Suppressor macrophage treated with lipopolysaccharide for 4 hours (primary cell): ENCODE measurements at places on chromosomes 1 and 21.
A peak's percentile ranks its signal among the peaks of the same experiment; 100 is the strongest.

GRCh38 chr1:8396083-8396785, 78.3 kb downstream of the SLC45A1 start:
- DNase-seq: no peak

GRCh38 chr1:93695411-93696005, 13.9 kb upstream of the BCAR3 start:
- DNase-seq: peak; percentile 66

DNA sequence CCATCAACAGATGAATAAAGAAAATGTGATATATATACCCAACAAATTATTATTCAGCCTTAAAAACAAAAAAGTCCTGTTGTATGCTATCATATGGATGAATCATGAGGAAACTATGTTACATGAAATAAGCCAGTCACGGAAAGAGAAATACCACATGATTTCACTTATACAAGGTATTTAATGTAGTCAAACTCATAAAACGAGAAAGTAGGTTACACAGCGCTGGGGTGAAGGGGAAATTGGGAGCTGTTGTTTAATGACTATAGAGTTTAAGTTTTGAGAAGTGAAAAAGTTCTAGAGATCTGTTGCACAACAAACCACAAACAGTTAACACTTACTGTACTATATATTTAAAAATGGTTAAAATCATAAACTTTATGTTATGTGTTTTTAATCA, 58.5 kb downstream of the SLC25A24 start:
- peak; percentile 87 for DNase-seq

DNA sequence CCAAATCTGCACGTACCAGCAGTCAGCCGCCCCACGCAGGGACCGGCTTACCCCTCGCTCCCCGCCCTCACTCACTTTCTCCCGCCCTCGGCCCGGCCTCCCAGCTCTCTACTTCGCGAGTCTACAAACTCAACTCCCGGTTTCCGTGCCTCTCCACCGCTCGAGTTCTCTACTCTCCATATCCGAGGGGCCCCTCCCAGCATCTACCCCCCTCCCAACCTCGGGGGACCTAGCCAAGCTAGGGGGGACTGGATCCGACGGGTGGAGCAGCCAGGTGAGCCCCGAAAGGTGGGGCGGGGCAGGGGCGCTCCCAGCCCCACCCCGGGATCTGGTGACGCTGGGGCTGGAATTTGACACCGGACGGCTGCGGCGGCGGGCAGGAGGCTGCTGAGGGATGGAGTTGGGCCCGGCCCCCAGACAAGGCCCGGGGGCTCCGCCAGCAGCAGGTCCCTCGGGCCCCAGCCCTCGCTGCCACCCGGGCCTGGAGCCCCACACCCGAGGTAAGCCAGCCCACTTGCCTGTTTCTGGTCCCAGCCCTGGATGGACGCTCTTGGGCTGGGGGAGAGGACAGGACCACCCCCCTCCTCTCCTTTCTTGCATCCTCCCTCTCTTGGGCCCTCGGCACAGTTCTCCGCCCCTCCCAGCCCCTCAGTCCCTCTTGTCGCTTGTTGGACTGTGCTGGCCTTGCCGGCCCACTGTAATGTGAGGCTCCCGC, at the start of gene ARTN:
Gene ARTN, plus strand, starts transcription at position 416 of the 715 bp plus-strand sequence. CDS start 1,856 bp downstream, outside the sequence.
- DNase-seq: no peak

DNA sequence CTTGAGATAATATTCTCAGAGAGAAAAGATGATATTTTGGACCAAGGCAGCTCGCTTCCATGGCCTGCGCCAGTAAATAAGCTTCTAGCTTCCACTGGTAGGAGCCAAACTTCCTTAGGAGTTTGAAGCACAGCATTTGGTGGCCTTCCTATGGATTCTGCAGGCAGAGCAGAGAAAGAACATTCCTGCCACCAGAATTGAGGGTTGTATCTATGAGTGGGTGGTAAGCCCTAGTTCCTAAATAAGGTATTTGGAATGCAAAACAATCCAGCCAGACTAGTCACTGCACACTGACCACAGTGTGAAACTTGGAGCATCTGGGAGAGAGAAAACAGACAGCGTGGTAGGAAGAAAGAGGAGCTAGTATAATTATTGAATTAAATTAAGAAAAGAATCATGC, 54.1 kb upstream of the BCAR3 start:
- DNase-seq: no peak

DNA sequence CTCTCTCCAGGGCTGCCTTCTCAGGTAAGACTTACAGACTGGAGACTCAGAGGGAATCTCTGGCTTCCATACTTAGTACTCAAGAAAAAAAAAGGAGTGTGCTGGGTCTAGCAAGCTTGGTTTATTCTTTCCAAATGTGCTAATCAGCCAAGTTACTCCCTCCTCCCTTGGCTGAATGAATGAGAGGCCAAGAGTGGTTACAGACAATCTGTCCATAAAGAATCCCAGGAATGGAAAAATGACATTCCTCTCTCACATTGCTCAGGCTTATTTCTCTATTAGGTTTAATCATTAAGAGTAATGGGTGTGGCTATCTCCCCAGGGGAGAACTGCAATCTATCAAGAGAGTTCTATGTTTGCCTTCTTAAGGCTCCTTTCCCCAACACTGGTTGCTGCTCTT, 547.3 kb upstream of the PLXNA2 start:
- no peak for DNase-seq

GRCh38 chr21:42451941-42452340, 44.1 kb downstream of the RSPH1 start:
- DNase-seq: no peak
